ENCODE measurements at places on chromosomes 7 and 10. TPM values are rescaled to one million over a fixed set of nuclear protein-coding genes. Genes with fewer than 3 reads are reported as not detected.

The TMEM178B gene
- 3.0 TPM for total RNA-seq

The COL1A2 gene
- total RNA-seq: 10,885 TPM

The MSMB gene
- total RNA-seq: not detected

The WIPF3 gene
- 4.1 TPM for total RNA-seq

The LBX1 gene
- not detected for total RNA-seq

The RTKN2 gene
- total RNA-seq: not detected

GRCh38 chr10:113407218-113407617 lies 145.6 kb upstream of the HABP2 start:
- no peak for DNase-seq

DNA sequence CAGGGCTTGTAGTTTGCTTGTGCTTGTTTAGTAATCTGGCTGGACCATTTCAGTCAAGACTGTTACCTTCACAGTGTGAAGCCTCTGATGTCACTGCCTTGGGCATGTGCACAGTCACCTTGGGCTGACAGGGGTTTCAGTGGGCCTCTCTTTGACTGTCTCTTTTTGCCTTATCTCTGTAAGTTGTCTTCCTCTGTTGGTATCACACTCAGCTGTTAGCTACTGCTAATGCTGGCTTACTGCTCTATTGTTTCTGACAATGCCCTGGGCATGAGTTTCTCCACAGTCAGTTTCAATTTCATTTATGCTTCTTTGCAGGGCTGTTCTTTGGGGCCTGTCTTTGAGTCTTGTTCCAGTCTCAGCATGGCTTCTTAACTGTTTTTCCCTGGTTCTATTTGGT lies 201.9 kb upstream of the SHH start:
- no peak for DNase-seq

- DNase-seq: no peak
Measured at GRCh38 chr7:143205560-143206293, 16.1 kb upstream of the TAS2R40 start.

- no peak for DNase-seq
Measured at GRCh38 chr7:158705234-158705850, 738 bp upstream of the NCAPG2 start.

GRCh38 chr10:17811146-17811865 lies 2.2 kb downstream of the MRC1 start:
- DNase-seq: no peak

- no peak for DNase-seq
Measured at GRCh38 chr10:115432188-115432819, 339.1 kb downstream of the ATRNL1 start.

DNA sequence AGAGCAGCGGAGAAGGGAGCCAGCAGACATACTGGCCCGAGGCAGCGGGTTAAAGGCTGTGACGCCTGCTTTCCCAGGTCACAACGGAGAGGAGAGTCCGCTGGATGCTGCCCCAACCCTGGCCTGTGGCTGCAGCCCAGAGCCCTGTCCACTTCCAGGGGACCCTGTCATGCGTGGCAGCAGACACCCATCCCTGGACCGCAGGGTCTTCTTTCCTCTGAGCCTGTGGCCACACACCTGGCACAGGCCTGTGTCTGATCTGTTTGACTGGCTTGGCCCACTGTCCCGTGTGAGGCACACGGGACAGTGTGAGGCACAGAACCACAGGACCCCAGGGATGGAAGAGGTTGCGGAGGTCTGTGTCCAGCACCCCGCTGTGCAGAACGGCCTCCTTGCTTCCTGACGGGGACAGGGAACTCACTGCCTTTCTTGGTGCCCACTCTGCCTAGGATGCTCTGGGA lies 42.4 kb downstream of the INSIG1 start:
- no peak for DNase-seq

Data from uterus (tissue), 4 donors.